ENCODE measurements at places on chromosomes 1 and 21. TPM values are rescaled to one million over a fixed set of nuclear protein-coding genes. Genes with fewer than 3 reads are reported as not detected.

CKS1B gene
- total RNA-seq, result 18.5 TPM

OR2G6 gene
- 2.2 TPM for total RNA-seq

MYCL gene
- 12.5 TPM for total RNA-seq

PKP1 gene
- total RNA-seq, result 21.9 TPM

SPATA45 gene
- total RNA-seq, result not detected

PTPN7 gene
- total RNA-seq, result 1.2 TPM

PBX1 gene
- 119 TPM for total RNA-seq

MRPL9 gene
- 40.0 TPM for total RNA-seq

ADCY10 gene
- total RNA-seq, result 1.9 TPM

CHI3L1 gene
- total RNA-seq, result 5.8 TPM

FCRL2 gene
- 1.2 TPM for total RNA-seq

SPATA17 gene
- 20.9 TPM for total RNA-seq

IFI44 gene
- 16.1 TPM for total RNA-seq

FAM131C gene
- 3.6 TPM for total RNA-seq

Measured in umbilical cord (tissue), 2 donors.